ENCODE measurements at places on chromosomes 1 and 21.

DNA sequence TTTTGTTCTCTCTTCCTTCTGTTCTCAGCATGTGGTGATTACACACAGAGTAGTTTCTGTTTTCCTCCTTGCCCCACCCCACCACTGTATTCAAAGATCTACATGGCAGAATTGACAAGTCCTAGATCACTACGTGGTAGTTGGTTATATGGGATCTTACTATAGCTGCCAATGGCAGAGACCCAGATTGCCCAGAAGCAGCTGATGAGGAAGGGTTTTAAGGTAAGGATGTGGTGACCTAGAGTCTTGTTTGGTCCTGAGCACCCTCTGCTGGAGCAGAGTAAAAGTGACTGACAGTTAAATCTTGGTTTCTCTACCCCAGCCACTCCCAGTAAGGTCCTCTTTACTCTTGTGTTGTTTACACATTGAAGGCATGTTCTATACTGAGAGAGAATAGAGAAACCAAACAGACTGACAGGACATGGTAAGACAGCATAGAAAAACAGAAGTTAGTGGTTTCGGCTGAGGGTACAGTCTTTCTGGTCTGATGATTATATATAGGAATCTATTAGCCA is 22.8 kb upstream of the STRIP1 start:
- peak; percentile 64 for DNase-seq

GRCh38 chr21:16241016-16241415 is 511.2 kb downstream of the USP25 start:
- no peak for DNase-seq

DNA sequence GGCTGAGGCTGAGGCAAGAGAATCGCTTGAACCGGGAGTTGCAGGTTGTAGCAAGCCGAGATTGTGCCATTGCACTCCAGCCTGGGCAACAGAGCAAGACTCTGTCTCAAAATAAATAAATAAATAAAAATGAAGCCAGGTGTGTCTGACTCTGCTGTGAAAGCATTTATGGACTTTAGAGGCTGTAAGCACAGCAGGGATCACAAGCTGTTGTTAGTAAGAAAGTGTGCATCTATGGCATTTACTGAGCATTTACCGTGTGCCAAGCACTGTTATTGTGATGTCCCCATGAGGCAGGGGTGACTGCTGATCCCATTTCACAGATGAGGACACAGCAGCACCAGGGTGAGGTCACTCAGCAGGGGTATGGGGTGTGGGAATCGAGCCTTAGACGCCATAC is 20.1 kb downstream of the FAM151A start:
- no peak for DNase-seq

DNA sequence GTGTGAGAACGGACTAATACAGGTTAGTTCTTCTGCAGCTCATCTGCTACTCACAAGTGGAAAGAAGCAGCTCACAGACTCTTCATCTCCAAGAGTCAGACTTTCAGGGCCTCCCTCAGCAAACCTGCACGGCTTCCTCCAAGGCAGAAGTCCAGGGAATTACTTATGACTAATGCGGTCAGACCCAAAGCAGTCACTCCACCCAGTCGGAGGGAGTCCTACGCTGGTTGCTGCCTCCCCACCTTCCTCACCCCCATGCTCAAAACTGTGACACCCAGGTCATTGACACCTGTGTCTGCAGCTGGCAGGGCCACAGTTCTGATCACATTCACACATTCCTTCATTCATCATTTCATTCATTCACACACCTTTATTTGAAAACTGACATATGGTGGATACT is 38.4 kb upstream of the PRDM2 start:
- peak; percentile 65 for DNase-seq
